ENCODE measurements at places on chromosomes 11 and 22.

DNA sequence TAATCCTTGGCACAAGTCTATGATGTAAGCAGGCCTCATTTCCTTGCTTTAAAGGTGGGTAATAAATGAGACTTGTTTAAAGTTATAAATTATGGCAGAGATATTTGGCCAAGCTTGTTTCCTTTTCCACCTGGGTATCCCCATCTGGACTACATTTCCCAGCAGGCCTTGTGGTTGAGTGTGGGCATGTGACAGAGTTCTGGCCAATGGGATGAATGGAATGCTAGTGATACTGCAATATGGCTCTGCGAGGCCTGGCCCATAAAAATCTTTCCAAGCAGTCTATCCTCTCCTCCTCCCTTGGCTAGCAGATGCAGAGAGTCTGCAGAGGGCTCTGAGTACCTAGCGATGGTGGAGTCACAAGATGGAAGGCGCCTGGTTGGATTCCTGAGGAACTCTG is 102.5 kb downstream of the TIMP3 start:
- DNase-seq = no peak

GRCh38 chr11:67278135-67278938 is 10.8 kb upstream of the ANKRD13D start:
- DNase-seq = no peak

- DNase-seq = no peak
Measured at GRCh38 chr11:123493349-123494063, 63.4 kb downstream of the GRAMD1B start.

- no peak for DNase-seq
Measured at GRCh38 chr11:128346804-128347203, 240.6 kb downstream of the ETS1 start.

- DNase-seq = no peak
Measured at GRCh38 chr22:33854724-33855123, 65.6 kb downstream of the LARGE1 start.

GRCh38 chr11:72316984-72317383 is 73.0 kb upstream of the PHOX2A start:
- no peak for DNase-seq

DNA sequence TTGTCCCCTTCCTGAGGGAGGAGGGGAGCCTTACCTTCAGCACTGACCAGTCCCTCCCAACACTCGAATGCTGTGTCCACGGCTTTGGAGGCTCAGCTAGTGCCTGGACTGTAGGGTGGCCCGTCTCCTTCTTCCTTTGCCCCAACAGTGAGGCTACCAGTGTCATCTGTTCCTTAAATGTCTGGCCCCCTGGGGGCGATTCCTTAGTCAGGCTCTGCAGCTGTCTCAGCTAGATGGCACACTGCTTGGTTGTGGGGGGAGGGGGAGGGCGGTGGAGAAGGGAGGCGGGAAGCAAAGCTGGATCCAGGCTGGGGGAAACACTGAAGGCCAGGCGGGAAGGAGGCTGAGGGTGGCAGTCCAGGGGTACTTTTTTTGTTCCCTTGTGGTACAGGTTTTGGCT is at the start of gene IGSF22:
Gene IGSF22 (minus strand): TSS at position 149 of the 400 bp plus-strand sequence. CDS start 1,952 bp downstream, outside the sequence.
- DNase-seq = no peak

- no peak for DNase-seq
Measured at GRCh38 chr11:129372609-129373488, 2.8 kb upstream of the BARX2 start.

- no peak for DNase-seq
Measured at GRCh38 chr11:65357856-65358356, 3.4 kb downstream of the TIGD3 start.

DNA sequence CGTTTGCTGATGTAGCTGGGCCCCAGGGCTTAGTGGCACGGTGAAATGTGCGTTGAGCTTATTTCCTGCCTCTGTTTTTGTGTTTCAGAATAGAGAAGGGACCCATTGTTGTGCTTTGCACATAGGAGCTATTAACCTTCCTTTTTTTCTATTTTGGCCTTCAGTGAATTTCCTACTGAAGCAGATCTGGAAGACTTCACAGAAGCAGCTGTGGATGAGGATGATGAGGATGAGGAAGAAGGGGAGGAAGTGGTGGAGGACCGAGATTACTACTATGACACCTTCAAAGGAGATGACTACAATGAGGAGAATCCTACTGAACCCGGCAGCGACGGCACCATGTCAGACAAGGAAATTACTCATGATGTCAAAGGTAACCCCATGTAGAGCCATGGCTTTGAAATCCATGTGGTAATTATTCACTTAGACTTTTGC is 37.4 kb upstream of the ST14 start:
- DNase-seq = no peak

DNA sequence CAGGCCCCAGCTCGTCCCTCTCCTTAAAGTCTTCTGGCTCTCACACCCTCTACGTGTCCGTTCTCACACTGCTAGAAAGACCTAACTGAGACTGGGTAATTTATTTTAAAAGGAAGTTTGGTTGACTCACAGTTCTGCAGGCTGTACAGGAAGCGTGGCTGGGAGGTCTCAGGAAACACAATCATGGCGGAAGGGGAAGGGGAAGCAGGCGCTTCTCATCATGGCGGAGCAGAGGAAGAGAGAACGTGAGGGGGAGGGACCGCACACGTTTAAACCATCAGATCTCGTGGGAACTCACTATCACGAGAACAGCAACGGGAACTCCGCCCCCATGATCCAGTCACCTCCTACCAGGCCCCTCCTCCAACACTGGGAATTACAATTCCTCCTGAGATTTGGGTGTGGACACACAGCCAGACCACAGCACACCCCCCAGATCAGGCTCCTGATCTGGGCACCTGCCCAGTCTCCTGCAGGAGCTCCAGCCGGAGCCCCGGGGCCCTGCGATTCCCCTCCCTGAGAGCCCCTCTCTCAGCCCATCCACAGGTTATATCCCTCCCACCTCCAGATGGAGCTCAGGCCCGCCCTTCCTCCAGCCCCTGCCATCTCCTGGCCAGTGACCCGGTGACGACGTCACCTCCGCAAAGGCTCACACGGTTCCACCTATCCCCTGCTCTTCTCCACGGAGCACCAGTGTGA is 170.2 kb downstream of the BRD1 start:
- peak; percentile 55 for DNase-seq

DNA sequence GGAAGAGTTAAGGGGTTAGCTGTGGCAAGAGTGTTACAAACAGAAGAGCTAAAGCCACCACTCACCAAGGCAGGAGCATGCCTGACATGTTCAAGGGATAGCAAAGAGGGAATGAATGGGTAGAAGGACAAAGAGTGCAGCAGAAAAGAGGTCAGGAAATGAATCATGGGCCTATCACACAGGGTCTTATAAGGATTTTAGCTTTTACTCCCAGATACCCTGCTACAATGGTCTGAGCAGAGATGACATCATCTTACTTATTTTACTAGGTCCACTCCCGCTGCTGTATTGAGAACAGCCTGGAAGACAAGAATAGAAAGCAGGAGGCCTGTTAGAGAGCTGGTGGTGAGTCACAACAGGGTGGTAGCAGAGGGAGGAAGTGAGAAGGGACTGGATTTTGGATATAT is 9.8 kb downstream of the TRAF6 start:
- no peak for DNase-seq

GRCh38 chr22:19955241-19956128 is 13.9 kb upstream of the TXNRD2 start:
- DNase-seq = no peak

- DNase-seq = no peak
Measured at GRCh38 chr11:130435671-130436070, 7.3 kb upstream of the ADAMTS8 start.

DNA sequence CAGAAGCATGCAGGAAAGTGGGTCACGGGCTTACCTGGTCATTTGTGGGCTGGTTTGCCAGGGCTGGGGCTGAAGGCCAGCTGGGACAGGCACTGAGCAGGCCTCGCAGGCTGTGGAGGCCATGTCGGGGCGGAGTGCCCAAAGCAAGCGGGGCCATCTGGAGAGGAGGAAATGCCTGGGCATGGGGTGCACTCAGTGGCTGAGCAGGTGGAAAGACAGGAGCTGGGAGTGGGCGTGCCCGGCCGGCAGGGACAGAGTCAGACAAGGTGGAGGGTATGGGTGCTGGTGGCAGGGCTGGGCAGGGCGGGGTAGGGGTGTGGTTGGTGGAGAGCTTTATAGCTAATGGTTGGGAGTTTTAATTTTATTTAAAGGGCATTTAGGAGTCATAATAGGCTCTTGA is 27.4 kb downstream of the DAGLA start:
- no peak for DNase-seq

DNA sequence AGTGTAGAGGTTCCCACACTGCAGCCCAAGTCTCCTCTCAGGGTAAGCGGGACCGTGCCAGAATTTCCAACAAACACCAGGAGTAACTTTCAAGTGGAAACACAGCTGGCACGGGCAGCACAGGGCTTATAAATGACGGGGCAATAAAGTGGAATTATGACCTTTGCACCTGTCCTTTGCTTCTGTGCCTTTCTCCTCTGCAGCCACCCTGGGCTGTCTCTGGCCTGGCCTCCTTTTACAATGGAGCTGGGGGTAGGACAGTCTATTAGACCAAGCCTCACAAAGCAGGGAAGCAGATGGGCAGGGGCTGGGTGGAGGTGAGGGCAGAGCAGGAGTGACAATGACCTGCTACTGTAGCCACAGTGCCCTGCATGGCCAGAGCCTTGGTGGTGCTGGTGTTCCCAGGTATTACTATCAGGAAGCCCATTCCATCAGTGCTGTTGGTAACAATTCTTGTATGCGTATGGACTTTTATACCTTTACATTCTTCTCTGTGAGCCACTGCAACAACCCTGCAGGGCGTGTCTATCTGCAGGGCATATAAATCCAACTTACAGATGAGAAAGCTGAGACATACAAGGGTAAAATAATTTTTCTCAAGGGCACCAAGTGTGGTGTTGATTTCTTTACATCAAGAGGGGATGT is 387.8 kb downstream of the CTTN start:
- no peak for DNase-seq
